MM.1S (cell line): ENCODE measurements at places on chromosomes 12 and 14.

- peaks cover 8% of the 10 kb centered on the region for H3K4me1 ChIP-seq
- peak within 1 kb of the TSS; percentile 90 for H3K4me3 ChIP-seq
- DNase-seq, result peak; percentile 60
- H3K27ac ChIP-seq, result no peak within 1 kb of the TSS
- 0 out of 2 replicates have a peak, but pooled peaks cover 4% of the 10 kb centered on the region for H3K27me3 ChIP-seq
Measured at GRCh38 chr12:55742719-55743405, at the start of gene GDF11. TSS of gene GDF11 (plus strand) at chr12:55743122. CDS start at chr12:55743317, 195 bp downstream.

GRCh38 chr12:77122236-77122635 is 56.9 kb upstream of the E2F7 start:
- H3K36me3 ChIP-seq, result no peaks in the 10 kb centered on the region
- H3K27ac ChIP-seq, result no peak overlapping the region
- DNase-seq, result no peak
- no peaks in the 10 kb centered on the region for H3K4me1 ChIP-seq
- H3K4me3 ChIP-seq, result no peak overlapping the region
- no peaks in the 10 kb centered on the region for H3K27me3 ChIP-seq

- H3K4me1 ChIP-seq, result no peaks in the 10 kb centered on the region
- H3K4me3 ChIP-seq, result no peak overlapping the region
- DNase-seq, result no peak
Measured at GRCh38 chr14:61577506-61577931, 117.8 kb upstream of the HIF1A start.

GRCh38 chr14:31127690-31128089 is 79.9 kb downstream of the HECTD1 start:
- no peaks in the 10 kb centered on the region for H3K27me3 ChIP-seq
- no peak overlapping the region for H3K4me3 ChIP-seq
- no peaks in the 10 kb centered on the region for H3K4me1 ChIP-seq
- H3K27ac ChIP-seq, result no peak overlapping the region
- H3K36me3 ChIP-seq, result no peaks in the 10 kb centered on the region
- no peak for DNase-seq

- H3K27ac ChIP-seq, result no peak overlapping the region
- H3K4me1 ChIP-seq, result no peaks in the 10 kb centered on the region
- no peaks in the 10 kb centered on the region for H3K27me3 ChIP-seq
- no peaks in the 10 kb centered on the region for H3K36me3 ChIP-seq
- DNase-seq, result no peak
Measured at GRCh38 chr12:132000286-132000872, 50.6 kb downstream of the EP400 start.

DNA sequence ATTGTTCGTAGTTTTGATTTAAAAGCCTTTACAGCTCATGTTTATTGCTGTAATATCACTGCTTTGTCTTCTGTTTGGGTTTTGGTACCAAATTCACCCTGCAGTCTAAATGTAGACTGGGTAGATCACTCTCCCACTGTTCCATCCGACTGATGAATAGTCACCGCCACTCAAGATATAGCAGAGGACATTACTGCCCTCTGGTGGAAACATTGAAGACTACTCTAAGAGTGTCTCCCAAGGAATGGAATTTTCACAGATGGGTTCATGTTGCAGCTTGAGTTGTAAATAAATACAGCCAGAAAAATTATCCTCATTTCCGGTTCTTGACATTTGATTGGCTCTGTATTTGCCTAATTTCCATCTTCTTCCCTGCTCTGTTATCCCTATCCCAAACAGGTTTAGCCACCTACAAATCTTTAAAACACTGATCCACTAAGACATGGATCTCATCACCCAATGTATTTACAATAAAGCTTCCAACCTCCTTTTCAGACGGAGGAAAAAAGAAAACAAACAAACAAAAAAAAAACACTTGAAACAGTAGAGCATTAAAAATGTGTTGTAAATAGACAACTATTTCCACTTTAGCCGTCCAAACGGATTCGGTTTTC is 198.3 kb upstream of the CPNE8 start:
- no peaks in the 10 kb centered on the region for H3K27me3 ChIP-seq
- no peak overlapping the region for H3K27ac ChIP-seq
- H3K4me3 ChIP-seq, result no peak overlapping the region
- H3K36me3 ChIP-seq, result no peaks in the 10 kb centered on the region
- H3K4me1 ChIP-seq, result no peaks in the 10 kb centered on the region
- DNase-seq, result peak; percentile 59

GRCh38 chr14:32986791-32987540 is 48.3 kb downstream of the NPAS3 start:
- H3K4me1 ChIP-seq, result no peaks in the 10 kb centered on the region
- no peak overlapping the region for H3K27ac ChIP-seq
- no peak overlapping the region for H3K4me3 ChIP-seq
- no peaks in the 10 kb centered on the region for H3K27me3 ChIP-seq
- H3K36me3 ChIP-seq, result no peaks in the 10 kb centered on the region

- H3K36me3 ChIP-seq, result no peaks in the 10 kb centered on the region
- no peaks in the 10 kb centered on the region for H3K27me3 ChIP-seq
- H3K4me3 ChIP-seq, result no peak overlapping the region
- no peaks in the 10 kb centered on the region for H3K4me1 ChIP-seq
- DNase-seq, result no peak
Measured at GRCh38 chr14:99159341-99160340, 112.4 kb downstream of the BCL11B start.

DNA sequence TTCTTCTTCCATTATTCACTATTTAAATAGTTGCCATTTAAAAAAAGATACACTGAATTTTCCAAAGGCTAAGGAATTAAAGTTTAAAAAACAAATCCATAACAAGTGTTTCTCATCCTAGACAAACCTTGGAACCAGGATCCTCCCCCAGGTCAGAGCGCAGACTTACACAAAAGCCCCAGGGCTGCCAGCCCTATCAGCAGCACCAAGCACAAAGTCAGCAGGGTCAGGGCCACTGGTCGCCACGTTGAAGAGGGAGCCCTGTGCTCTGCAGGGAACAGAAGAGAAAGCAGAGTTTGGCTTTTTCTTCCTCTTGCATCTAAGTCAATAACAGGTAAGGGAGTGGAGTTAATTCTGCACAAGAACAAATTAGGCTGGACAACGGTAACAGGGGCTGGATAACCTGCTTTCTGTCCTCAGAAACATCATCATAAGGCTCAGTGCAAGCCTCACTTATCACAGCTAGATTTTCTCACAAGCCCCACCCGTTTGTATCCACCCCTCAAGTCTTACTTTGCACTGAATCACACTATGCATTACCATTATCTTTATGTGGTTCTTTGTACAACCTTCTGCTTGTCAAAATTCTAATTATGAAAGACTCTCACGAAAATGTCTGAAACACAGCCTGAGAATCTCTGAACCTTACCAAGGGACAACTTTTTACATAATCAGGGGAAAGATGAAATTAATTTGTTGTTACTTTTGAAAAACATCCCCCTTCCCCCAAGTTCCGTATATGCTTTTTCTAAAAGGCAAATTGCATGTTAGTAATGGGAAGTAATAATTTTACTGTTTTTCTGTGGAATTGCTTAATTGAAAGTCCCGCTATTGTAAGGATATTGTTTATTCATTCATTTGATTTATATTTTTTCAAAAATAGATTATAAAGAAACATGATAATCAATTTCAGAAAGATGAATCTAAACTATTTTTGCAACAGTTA is 9.6 kb downstream of the CLEC1A start:
- peak overlapping the region; percentile 52; the same call in 1 of the 2 replicates for H3K4me3 ChIP-seq
- no peaks in the 10 kb centered on the region for H3K36me3 ChIP-seq
- peaks cover 24% of the 10 kb centered on the region for H3K4me1 ChIP-seq
- peak overlapping the region; percentile 77; the same call in 1 of the 2 replicates for H3K27ac ChIP-seq
- no peak for DNase-seq

- H3K4me3 ChIP-seq, result no peak overlapping the region
- H3K27me3 ChIP-seq, result no peaks in the 10 kb centered on the region
- H3K36me3 ChIP-seq, result no peaks in the 10 kb centered on the region
Measured at GRCh38 chr14:100644383-100644782, 57.2 kb upstream of the BEGAIN start.

- no peak overlapping the region for H3K27ac ChIP-seq
- DNase-seq, result no peak
- no peaks in the 10 kb centered on the region for H3K4me1 ChIP-seq
- no peak overlapping the region for H3K4me3 ChIP-seq
- no peaks in the 10 kb centered on the region for H3K36me3 ChIP-seq
Measured at GRCh38 chr14:63342371-63342770, 23.6 kb upstream of the GPHB5 start.
